Cardiac septum (tissue), 1 donor: ENCODE measurements at places on chromosomes 13 and 19.

DNA sequence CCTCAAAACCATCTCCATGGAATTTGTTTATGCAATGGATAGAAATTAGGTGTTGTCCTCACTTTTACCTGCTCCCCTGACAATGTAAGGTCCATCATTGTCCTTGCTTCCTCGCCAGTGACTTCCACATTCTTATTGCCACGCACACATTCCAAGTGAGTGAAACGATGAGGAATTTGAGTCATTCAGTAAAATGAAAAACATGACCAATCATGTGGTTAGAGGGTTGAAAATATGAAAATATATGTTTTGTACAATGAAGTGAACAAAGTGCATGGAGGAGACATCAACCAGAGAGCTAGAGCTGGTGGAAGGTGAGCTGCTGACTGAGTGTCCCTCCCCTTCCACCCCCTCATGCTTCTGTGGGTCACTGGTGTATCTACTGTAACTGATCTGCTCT lies 91.7 kb downstream of the ATP8A2 start:
- DNase-seq = no peak

DNA sequence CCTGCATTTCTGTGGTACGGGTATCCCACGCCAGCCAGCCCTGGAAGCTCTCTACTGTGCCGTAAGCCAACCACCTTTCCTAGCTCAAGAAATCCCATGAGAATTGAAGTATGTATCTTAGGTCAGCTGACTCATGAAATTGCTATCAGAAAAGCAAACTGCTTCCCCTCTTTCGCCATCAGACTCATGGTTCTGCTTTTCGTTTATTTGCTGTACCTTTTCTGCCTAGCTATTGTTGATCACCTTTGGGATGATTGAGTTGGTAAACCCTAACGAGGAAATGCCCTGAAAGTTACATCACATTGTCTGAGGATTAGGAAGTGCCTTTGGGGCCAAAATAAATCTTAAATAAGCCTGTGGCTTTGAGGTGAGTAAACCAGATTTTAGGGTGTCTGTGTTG lies at the start of gene ADGRE3:
Gene ADGRE3, minus strand, starts transcription at position 81 of the 400 bp plus-strand sequence. Its CDS starts 74 bp downstream, at position 7.
- DNase-seq = no peak

DNA sequence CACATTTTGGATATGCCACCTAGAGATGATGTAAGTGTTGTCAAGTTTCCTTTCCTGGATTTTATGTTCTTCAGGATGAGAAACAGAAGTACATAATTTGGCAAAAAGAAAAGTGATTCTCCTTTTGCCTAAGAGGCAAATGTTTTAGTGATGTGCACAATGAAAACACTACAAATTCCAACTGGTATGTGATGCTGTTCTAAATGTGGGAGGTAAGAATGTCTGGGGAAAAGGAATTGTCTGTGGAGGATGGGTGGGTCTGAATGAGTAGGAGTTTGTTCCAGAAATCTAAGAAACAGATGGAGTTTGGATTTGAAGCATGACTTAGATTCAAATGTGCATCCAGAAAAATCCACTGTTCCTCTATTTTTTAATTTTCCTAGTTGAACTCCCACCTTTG lies 473.6 kb upstream of the SPRY2 start:
- no peak for DNase-seq

DNA sequence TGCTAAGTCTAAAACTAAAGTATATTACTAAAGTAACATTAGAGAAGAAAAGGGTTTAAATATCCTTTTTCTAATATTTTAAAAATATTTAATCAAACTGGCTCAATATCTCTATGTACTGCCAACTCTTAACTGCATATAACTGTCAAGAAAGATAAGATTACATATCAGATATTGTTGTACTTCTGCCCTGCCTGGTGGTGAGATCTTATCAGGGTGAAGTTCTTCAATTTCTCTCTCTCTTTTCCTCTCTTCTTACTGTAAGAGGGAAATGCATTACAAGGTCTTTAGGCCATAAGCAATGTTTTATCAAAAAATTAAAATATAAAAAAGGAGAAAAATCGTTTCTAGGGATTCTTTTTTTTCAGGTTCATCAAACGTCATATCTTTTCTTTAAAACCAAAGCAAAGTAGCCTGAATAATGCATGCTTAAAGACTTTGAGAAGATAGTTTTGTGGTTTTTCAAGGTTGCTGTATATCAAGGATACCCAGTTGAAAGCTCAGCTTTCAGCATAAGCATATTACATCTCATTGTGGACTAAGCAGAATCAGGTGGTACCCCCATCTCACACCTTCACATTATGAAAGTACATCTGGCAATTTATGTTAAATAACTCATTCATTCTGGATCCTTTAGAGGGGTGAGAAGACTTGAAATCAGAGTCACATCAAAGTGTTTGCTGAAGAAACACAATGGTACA lies 1625.7 kb upstream of the SLC10A2 start:
- no peak for DNase-seq
